ENCODE measurements at places on chromosomes 16 and 17. TPM values are rescaled to one million over a fixed set of nuclear protein-coding genes. Genes with fewer than 3 reads are reported as not detected.

GRCh38 chr16:85056211-85056748 is 28.7 kb downstream of the KIAA0513 start:
- H3K4me1 ChIP-seq = peaks cover 33% of the 10 kb centered on the region
- DNase-seq = no peak
- H3K36me3 ChIP-seq = no peaks in the 10 kb centered on the region
- no peak overlapping the region for H3K4me3 ChIP-seq
- H3K27me3 ChIP-seq = no peaks in the 10 kb centered on the region

- H3K27ac ChIP-seq = peak overlapping the region; percentile 72
- peaks cover 41% of the 10 kb centered on the region for H3K36me3 ChIP-seq
- DNase-seq = peak; percentile 69
- no peaks in the 10 kb centered on the region for H3K27me3 ChIP-seq
Measured at GRCh38 chr16:9092978-9093344, 1.5 kb downstream of the HAPSTR1 start.

DNA sequence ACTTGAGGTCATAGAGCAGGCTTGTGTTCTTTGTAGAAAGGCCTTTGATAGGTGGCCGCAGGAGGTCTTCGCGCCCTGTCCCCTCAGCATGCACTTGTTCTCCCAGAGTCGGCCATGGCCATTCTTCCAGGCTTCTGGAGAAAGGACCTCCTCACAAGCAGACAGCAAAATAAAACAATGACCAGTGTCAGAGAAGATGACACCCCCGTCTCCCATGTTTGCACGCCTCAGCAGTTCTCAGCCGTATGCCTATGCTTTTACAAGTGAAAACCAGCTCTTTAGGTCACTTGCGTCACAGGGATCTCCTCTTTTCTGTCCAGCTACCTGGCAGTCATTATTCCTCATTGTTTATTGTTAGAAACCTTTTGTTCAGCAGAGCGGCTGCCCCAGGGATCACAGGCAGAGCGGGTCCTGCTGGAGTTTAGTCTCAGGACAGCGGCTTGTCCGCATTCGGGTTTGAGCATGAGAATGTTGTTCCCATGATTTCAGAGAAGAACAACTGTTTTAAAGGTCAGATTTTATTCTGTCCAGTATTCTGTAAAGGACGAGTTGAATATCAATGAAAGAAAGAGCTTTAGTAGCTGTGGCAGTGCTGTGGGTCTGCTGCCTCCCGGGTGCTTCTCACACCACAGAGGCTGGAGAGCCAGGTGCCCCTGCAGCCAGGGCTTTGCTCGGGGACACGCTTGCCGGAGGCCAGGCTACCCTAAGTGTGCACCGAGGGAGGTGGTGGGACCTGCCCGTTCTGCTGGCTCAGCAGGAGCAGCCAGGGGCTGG is 123.9 kb downstream of the RPTOR start:
- H3K36me3 ChIP-seq = no peaks in the 10 kb centered on the region
- H3K4me1 ChIP-seq = peaks cover 42% of the 10 kb centered on the region
- DNase-seq = no peak
- no peak overlapping the region for H3K27ac ChIP-seq
- H3K4me3 ChIP-seq = no peak overlapping the region

DNA sequence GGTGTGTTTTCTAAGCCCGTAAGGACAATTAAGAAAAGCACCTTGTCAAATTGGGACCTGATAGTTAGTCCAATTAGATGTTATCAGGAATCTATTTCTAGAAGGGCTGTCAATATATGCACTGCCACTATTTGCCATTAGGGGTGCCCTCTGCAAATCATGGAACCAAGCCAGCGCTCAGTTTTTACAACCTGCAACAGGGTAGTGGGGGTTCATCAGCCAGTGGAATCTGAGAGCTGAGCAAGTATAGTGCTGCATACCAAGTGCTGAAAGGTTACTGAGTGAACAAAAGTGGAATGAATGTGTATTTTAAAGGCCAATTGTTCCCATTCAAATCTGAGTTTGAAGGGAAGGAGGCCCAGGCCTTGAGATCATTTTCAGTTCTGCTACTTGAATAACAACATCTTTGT is 10.4 kb downstream of the PRR11 start:
- peak overlapping the region; percentile 58 for H3K27ac ChIP-seq
- H3K36me3 ChIP-seq = peaks cover 14% of the 10 kb centered on the region
- peaks cover 16% of the 10 kb centered on the region for H3K4me1 ChIP-seq
- DNase-seq = peak; percentile 79
- H3K27me3 ChIP-seq = no peaks in the 10 kb centered on the region

DNA sequence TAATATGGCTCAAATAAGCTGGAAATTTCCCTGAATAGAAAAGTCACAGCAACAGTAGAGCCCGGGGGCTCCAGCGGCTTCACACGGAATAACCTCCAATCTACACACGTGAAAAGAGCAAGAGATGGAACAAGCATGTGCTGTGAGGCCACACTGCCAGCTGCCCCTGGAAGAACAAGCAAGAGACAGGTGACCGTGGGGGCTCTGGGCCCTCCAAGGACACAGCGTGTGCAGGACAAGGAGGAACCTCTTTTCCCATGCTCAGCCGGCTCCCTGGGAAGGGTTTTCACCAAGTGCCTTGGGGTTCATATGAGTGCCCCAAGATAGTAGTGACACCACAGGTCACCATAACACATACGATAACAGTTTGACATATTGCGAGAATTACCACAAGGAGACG is 110.2 kb upstream of the ZNF750 start:
- H3K4me1 ChIP-seq = no peaks in the 10 kb centered on the region
- H3K36me3 ChIP-seq = peaks cover 26% of the 10 kb centered on the region
- DNase-seq = no peak
- no peak overlapping the region for H3K4me3 ChIP-seq
- H3K27ac ChIP-seq = no peak overlapping the region

DNA sequence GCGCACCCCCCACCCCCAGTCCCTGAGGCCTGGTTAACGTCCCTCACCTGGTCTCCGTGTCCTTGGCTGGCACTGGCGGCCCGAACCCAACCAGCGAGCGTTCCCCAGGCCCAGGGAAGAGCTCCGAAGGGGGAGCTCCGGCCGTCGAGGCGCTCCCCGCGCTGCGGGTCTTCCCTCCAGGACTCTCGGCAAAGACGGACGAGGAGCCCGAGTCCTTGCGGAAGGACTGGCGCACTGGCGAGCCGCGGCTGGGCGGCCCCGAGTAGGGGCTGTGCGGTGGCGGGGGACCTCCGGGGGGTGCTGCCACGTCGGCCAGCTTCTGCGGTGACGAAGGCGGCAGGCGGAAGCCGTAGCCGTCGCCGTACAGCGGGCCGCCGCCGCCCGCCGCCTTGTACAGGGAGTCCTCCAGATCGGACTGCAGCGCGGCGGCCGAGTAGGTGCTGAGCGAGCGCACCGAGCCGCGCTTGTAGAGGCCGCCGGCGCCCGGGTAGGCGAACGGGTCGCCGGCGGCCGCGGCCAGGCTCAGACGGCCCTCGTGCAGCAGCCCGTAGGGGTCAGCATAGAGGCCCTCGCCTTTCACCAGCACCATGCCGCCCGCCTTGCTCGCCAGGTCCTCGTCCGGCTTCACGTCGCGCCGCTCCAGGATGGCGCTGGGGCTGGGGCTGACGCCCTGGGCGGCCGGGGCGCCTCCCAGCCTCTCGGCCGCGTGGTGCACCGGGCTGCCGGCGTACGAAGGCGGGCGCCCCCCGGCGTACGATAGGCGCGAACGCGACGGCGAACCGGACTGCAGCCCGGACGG is 44.1 kb downstream of the SRCIN1 start:
- no peaks in the 10 kb centered on the region for H3K27me3 ChIP-seq
- H3K27ac ChIP-seq = no peak overlapping the region
- H3K36me3 ChIP-seq = no peaks in the 10 kb centered on the region
- H3K4me1 ChIP-seq = peaks cover 29% of the 10 kb centered on the region
- no peak overlapping the region for H3K4me3 ChIP-seq
- no peak for DNase-seq

GRCh38 chr17:16398270-16399267 is 16.8 kb upstream of the TRPV2 start:
- no peak overlapping the region for H3K27ac ChIP-seq
- H3K27me3 ChIP-seq = no peaks in the 10 kb centered on the region
- H3K4me3 ChIP-seq = no peak overlapping the region

GRCh38 chr17:18231164-18231563 is 5.7 kb downstream of the LLGL1 start:
- no peak overlapping the region for H3K27ac ChIP-seq
- no peak for DNase-seq
- H3K36me3 ChIP-seq = no peaks in the 10 kb centered on the region
- no peaks in the 10 kb centered on the region for H3K27me3 ChIP-seq
- peaks cover 6% of the 10 kb centered on the region for H3K4me1 ChIP-seq
- no peak overlapping the region for H3K4me3 ChIP-seq

DNA sequence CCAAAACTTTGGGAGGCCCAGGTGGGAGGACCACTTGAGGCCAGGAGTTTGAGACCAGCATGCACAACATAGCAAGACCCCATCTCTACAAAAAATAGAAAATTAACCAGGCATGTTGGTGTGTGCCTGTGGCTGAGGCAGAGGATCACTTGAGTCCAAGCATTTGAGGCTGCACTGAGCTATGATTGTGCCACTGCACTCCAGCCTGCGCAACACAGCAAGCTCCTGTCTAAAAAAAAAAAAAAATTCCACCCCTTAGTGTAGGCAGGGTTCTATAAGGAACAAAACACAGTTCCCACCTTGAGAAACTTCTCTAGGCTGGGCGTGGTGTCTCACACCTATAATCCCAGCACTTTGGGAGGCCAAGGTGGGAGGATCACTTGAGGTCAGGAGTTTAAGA is 36.3 kb upstream of the HAPSTR1 start:
- no peak overlapping the region for H3K27ac ChIP-seq
- H3K36me3 ChIP-seq = no peaks in the 10 kb centered on the region
- H3K27me3 ChIP-seq = no peaks in the 10 kb centered on the region

DNA sequence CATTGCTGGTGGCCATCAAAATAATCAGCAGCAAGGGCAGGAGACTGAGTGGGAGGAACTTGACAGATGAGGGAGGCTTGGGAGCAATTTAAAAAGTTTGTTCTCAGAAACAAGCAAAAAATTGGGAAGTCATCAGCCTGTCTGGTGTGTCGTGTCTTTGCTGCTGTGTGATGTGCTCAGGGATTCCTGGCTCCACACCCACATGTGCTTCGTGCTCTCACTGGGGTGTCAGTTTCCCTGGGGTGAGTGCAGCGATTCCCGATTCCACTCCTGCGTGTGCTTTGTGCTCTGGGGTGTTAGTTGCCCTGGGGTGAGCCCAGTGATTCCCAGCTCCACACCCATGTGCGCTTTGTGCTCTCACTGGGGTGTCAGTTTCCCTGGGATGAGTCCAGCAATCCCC is 228.1 kb downstream of the SNX29 start:
- H3K27ac ChIP-seq = no peak overlapping the region
- DNase-seq = no peak
- no peaks in the 10 kb centered on the region for H3K27me3 ChIP-seq
- H3K4me1 ChIP-seq = no peaks in the 10 kb centered on the region
- no peaks in the 10 kb centered on the region for H3K36me3 ChIP-seq

- peaks cover 11% of the 10 kb centered on the region for H3K36me3 ChIP-seq
- H3K4me3 ChIP-seq = no peak overlapping the region
- H3K27me3 ChIP-seq = no peaks in the 10 kb centered on the region
- DNase-seq = no peak
- peaks cover 52% of the 10 kb centered on the region for H3K4me1 ChIP-seq
- H3K27ac ChIP-seq = peak overlapping the region; percentile 50
Measured at GRCh38 chr17:68221786-68222185, 26.1 kb upstream of the AMZ2 start.

DNA sequence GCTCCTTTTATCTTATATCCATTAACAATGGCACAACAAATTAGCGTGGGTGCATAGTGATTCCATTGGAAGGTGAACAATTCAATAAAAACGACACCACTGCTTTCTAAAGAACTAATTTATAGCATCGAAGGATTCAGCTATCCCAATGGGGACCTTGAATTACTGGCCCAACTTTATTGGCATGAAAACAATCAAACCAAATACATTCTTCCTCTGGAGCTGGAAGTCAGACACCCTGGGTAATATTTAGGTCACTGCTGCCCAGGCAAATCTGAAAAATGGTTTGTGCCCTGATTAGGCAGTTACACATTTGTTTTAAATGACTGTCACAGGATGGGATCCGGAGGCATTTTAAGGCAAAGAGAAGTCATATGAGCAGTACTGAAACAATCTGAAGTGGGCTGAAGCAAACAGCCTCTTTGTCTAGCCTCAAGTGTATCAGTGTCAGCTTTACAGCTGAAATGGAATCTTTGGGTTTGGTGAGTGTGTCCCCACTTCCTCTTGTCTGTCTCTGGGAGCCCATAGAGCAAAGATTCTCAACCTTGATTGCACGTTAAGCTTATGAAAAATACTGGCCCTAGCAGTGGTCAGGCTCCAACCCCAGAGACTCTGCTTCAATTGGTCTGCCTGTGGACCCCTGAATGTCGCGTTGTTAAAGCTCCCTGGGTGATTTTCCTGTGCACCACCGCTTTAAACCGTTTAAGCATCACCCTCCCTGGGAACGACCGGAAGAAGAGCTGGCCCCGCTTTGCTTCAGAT is 30.3 kb downstream of the CDK5R1 start:
- no peaks in the 10 kb centered on the region for H3K4me1 ChIP-seq
- no peak for DNase-seq
- no peak overlapping the region for H3K4me3 ChIP-seq
- no peaks in the 10 kb centered on the region for H3K36me3 ChIP-seq
- H3K27ac ChIP-seq = no peak overlapping the region
- H3K27me3 ChIP-seq = no peaks in the 10 kb centered on the region

DNA sequence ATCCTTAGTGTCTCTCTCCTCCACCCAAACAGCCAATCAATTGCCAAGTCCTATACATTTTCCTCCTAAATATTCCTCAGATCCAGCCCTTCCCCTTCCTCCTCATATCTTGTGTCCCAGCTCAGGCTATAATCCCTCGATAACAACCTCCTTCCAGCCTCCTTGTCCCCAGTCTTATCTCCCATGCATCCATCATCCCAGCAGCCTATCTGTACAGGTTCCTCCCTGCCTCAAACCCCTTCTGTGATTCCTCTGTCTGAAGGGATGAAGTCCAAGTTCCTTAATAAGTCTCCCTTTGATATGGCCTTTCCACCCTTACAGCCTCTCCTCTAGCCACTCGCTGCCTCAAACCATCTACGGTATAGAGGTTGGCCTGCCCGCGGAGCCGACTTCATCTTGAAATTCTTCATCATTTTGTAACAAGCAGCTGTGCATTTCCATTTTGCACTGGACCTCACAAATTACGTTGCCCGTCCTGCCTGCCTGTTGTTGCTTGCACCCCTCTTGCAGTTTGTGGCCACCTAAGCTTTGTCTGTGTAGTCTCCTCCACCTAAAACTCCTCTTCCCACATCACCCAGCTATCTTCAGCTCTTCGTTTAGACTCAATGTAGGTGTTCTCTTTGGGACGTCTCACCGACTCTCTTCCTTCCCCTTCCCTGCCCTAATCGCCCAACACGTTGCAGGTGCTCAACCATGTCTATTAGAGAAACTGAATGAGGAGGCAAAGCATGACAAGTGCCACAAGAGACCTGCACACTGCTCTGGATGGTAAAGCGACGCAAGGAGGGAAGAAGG is 786 bp upstream of the CDK5RAP3 start:
- peaks cover 17% of the 10 kb centered on the region for H3K36me3 ChIP-seq
- H3K27ac ChIP-seq = peak overlapping the region; percentile 91
- no peaks in the 10 kb centered on the region for H3K27me3 ChIP-seq
- H3K4me3 ChIP-seq = peak overlapping the region; percentile 49

Gene ICAM2
- total RNA-seq = 4.4 TPM

Gene SULT1A2
- total RNA-seq = 16.1 TPM

Gene CPHXL2
- total RNA-seq = not detected

Gene TNK1
- total RNA-seq = 0.75 TPM

Gene PIPOX
- total RNA-seq = 3.6 TPM

Gene CTF1
- 1.1 TPM for total RNA-seq
